ENCODE measurements at places on chromosomes 5 and 9. TPM values are rescaled to one million over a fixed set of nuclear protein-coding genes. Genes with fewer than 3 reads are reported as not detected.

DNA sequence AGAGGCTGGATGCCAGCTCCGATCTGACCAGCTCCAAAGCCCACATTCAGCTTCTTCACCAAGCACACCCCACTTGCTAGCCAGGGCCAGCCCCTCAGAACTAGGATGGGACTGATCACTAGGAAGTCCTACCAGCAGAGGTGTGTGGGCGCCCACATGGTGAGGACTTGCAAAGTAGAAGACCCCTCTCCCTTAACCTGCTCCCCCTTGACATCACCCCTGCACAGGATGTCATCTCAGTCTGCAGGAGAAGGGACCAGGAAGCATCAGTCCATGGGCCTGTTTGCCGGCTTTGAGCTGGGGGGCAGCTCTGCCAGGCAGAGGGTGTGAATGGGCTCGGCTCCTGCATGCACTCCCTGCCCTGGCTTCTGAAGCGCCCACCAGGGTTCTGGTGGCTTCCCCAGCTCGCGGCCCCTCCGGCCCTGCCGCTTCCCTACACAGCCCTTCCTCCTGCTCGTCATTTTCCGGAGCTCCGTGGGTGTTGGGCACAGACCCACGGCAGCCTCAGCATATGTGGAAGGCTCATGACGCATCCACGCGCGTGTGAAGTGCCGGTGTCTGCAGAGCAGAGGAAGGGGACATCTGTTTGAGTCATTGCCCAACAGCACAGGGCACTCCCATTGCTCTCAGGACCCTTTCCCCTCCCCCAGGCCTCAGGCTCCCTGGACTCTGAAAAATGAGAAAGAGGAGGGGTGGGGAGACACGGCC lies 3.7 kb upstream of the FAM78A start:
- no peak for DNase-seq

GRM6 gene
- 1.4 TPM for polyA plus RNA-seq

COL23A1 gene
- 8.6 TPM for polyA plus RNA-seq

DNA sequence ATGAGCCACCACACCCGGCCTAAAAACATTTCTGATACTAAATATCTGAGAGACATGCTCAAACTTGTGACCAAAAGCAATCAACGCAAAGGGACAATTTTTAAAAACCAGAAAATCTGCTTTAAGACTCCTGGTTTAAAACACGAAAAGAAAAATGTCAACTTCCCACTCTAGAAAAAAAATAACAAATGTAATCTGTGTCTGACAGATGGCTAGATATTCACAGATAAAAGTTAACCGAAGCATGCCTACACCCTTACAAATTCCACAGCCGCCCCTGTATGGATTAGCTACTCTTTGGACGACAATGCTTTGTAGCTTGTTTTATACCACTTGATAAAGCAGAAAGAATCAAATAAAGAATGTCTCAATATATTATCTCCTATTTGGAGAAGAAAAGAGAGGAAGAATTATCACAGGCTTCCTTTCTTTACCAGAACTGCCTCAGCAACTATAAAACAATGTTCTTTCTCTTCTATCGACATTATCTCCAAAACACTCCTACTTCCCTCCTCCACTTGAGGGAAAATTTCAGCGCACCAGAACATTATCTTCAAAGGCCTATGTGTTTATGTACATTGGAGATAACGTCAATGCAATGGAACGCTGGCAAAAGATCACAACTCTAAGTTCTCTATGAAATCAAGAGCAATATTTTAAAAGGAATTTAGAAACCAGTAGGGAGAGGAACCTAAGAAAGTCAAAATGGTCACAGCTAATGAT lies 26.2 kb downstream of the CEMIP2 start:
- no peak for DNase-seq

GRCh38 chr9:135048758-135049444 lies 38.6 kb upstream of the OLFM1 start:
- DNase-seq, result no peak

- DNase-seq, result no peak
Observed at GRCh38 chr9:22026696-22027095, 17.6 kb upstream of the CDKN2B start.

PRDM9 gene
- polyA plus RNA-seq, result not detected

DNA sequence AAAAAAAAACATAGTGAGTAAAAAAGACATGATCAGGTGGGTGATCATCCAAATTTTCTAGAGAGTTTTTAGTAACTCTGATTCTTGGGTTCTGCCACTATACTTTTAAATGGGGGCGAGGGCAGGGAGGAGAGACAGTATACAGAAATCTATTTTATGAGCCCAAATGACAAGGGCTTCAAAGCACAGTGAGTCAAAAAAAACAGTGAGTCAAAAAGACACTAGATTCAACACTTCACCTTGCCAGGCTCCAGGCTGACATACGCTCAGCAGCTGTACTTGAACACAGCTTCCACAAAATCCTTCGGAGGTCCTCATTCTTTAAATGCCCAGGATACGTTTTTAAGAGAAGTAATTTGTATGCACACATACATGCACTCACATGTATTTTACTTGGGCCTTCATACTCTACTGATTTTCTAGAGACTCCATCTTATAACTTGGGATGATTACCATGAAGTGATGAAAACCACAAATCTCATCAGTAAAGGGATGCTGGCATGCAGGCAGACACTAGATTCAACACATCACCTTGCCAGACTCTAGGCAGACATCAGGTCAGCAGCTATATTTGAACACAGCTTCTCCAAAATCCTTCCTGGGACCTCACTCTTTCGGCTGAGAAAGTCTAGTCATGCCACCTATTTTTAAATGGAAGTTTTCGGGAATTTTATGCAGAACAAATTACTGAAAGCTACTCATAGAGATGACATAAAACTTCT lies 28.8 kb downstream of the NR3C1 start:
- no peak for DNase-seq

C9 gene
- polyA plus RNA-seq, result 0.07 TPM

DNA sequence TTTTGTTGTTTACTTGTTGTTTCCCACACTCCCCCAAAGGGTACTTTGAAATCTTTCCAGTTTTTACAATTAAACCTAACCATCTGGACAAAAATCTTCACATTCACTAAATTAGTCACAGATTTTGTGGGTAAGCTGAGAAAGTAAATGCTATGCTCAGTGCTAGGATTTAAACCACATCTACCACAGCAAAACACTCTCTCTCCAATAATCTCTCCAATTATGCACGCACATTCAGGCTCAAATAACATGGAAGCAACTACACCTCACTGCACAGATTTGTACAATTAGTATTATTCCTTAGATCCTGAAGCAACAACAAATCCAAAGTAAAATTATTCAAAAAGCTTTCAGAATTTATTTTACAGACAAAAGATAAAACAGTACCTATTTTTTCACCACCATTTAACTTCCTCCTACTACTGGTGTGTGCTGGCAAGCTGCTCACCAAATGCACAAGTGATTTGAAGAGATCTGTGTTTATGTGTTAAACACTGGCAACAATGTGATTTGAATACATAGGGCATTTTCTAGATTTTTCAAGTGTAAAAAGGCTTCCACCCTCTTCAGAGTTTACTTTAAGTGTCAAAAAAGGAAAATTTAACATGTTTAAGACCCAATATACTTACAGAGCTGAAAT lies 16.6 kb downstream of the ZNF608 start:
- no peak for DNase-seq

IFNA4 gene
- not detected for polyA plus RNA-seq

DNA sequence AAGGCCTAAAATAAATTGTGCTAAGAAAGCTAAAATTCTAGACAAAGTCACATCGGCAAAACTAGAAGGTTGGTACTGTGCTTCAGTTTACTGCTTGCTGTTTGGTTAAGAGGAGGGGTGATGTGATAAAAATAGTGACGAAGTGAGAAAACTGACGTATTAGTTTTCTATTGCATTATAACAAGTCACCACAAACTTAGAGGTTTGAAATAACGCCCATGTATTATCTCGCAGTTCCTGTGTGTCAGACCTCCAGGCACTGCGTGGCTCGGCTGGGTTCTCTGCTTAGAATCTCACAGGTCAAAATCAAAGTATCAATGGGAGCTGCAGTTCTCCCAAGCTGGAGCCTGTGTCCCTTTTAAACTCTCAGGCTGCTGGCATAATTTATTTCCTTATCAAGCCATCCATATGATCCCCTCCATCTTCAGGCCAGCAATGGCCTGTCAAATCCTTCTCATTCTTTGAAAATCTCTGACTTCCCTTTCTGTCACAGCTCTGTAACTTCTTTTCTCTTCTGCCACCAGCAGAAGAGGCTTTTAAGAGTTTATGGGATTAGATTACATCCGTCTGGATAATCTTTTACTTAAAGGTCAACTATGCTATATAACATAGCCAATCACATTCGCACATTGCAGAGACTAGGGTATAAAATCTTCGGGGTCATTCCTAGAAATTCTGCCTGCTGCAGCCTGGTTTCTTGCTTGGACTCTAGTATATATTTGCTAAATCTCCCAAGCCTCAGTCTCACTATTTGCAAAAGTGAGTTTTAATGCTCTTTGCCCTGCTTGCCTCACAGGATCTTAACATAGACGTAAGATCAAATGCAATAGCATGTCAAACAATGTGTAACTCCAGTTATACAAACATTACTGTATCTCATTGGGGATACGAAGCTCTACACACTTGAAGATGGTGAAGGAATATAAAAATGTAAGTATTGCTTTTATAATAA lies 104.0 kb upstream of the CDKN2B start:
- DNase-seq, result no peak

GRCh38 chr9:109538346-109538745 lies 40.2 kb upstream of the PTPN3 start:
- DNase-seq, result no peak

- no peak for DNase-seq
Observed at GRCh38 chr9:137430723-137431415, 7.7 kb downstream of the NOXA1 start.

KIF2A gene
- 63.8 TPM for polyA plus RNA-seq

DNA sequence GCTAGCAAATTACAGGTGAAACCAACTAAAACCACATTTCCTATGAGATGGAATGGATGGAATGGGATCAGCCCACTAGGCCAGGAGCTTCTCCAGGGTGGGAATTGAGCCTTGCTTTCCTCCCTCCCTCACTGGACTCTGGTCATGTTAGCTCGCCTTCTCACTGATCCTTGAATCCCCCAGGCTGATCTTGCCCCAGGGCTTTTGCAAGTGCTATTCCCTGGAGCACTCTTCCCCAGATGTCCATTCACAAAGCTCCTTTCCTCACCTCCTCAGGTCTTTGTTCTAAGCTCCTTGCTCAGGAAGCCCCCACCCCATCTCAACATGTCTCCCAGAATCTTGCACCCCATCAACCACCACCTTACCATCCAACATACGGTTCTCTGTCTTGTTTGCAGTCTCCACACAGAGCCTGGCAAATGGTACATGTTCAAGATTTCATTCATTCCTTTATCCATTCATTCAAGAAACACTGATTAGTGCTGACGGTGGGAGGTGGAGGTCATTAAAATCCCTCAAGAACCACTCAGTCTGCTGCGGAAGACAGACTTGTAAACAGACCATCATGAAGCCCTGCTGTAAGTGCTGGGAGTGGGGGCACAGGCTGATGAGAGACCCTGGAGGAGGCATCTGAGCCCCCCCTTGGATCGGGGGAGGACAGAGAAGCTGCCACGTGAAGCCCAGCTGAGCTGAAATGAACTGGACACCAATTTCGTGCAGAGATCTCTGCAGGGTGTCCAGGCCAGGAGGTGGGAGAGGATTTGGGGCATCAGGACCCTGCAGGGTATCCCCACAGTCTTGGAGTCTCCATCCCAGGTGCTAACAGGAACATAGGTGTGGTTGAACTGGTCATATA lies 141.7 kb downstream of the BARX1 start:
- no peak for DNase-seq

DNA sequence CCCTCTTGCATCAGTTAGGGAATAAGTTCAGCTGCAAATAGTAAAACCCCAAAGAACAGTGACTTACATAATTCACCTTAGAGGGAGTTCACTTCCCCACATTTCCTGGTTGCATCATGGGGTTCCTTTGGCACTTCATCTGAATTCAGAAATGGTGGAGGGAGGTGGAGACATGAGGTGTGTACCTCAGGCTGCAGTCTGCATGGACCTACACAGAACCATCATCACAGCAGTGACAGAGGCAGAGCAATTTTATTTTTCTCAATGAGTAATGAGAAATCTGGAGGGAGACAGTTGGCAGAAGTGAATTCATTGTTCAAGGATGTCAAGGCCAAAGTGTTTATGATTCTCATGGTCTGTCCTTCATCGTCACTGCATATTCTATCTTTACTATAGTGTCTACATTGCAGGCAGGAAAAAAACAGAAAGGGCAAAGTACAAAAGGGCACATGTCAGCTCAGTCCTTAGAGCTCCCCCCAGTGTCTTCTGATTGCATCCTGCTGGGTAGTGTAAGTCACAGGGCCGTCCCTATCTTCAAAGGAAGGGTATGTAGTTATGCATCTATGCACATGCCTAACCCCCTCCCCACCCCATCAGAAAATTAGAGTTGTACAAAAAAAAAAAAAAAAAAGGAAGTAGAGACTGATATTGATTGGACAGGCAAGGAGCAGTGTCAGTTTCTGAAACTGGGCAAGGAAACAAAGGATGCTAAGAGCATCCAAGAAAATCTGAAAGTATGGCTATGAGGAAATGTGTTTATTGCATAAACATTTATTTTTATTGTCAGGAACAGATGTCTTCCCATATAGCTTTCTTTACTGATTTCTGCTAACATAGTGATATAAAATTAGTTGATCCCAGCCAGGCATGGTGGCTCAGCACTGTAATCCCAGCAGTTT lies 132.7 kb upstream of the APC start:
- DNase-seq, result no peak

GRCh38 chr5:10293907-10294662 lies 13.6 kb downstream of the CMBL start:
- no peak for DNase-seq

DNA sequence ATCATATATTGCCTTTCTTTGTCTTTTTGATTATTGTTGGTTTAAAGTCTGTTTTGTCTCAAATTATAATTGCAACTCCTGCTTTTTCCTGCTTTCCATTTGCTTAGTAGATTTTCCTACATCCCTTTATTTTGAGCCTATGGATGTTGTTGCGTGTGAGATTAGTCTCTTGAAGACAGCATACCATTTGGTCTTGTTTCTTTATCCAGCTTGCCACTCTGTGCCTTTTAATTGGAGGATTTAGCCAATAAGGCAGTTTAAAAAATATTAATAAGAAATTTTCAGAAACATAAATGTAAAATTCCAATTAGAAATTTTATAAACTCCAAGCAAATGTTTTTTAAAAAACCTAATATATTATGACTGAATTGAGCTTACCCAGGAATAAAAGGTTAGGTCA lies 24.0 kb downstream of the BTNL8 start:
- DNase-seq, result no peak

GRCh38 chr9:366620-367019 lies 152.0 kb downstream of the DOCK8 start:
- no peak for DNase-seq

GPR151 gene
- polyA plus RNA-seq, result not detected

C5orf34 gene
- 5.7 TPM for polyA plus RNA-seq

- DNase-seq, result no peak
Observed at GRCh38 chr5:168008555-168008954, 282.9 kb upstream of the WWC1 start.
